A549 (cell line): ENCODE measurements at places on chromosomes 5 and 9. TPM values are rescaled to one million over a fixed set of nuclear protein-coding genes. Genes with fewer than 3 reads are reported as not detected.
A peak's percentile ranks its signal among the peaks of the same experiment; 100 is the strongest.

GRCh38 chr5:56039985-56040384, 45.2 kb upstream of the IL6ST start:
- no peak for DNase-seq

- no peak for DNase-seq
Measured at GRCh38 chr9:19879062-19879461, 90.2 kb upstream of the SLC24A2 start.

- peak; percentile 31 for DNase-seq
Measured at GRCh38 chr9:97990259-97990658, 7.1 kb downstream of the ANP32B start.

FOXD4L6 gene
- not detected in 3 replicates for polyA plus RNA-seq

ENHO gene
- 1.3 to 1.9 TPM (median 1.7 TPM) in 3 replicates for polyA plus RNA-seq

DNA sequence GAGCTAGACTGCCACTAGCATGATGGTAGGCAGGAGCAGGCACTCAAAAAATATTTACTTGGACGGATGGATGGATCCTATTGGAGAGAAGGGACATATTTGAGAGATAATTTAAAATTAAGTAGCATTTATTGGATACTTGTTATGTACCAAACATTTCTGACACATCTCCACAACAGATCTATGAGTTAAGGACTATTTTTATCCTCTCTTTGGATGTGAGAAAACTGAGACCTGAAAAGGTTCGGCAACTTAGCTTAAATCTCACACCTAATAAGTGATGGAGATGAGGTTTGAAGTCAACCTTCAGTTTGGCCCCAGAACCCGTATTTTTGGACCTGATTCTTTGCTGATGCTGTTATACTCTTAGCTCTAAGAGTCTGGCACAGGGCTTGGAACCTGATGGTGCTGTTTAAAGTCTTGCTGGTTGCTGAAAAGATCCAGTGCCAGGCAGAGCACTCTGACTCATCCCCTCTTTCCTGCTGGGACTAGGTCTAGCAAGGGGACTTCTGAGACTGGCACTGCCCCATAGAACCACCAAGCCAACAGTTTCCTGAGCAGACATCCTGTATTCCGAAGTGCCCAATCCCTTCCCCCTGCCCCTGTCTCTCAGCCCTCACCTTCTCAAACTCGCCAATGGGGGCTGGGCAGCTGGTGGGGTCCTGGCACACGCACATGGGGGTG, 15.6 kb downstream of the SPARC start:
- DNase-seq = no peak

CBY3 gene
- polyA plus RNA-seq = not detected in 3 replicates

DNA sequence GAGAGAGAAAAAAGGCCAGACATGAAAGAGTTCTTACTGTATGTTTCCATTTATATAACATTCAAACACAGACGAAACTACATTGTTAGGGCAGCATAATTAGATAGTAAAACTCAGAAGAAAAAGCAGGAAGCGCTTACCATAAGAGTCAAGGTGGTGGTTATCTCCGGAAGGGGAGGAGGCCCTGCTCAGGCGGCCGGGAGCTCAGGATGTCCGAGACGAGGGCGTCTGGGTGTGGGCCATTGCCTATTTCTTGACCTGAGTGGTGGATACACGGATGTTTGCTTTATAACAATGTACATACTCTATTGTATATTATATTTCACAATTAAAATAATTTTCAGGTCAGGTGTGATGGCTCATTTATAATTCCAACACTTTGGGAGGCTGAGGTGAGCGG, 80.9 kb upstream of the COL5A1 start:
- no peak for DNase-seq

HTR4 gene
- polyA plus RNA-seq = not detected in 3 replicates
